ENCODE measurements at places on chromosomes 1 and 21.

DNA sequence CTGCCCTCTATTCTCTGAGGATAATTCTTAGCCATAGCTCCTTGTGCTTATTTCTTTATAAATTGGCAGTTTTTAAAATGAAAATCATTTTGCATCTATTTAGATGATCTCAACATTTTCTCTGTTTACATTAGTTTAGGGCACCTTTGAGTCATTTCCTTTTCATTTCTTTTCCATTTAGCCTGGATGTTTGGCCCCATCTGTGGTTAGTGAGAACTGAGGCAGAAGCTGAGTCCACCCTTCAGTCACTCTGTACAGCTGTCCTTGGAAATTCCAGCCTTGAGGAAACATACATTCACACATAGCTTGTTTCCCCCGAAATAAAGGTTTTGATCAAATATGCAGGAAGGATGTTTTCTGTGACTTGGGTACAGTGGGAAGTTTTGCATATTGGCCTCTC lies 123.7 kb downstream of the NTNG1 start:
- no peak for DNase-seq

- no peak for DNase-seq
These were observed 248.0 kb downstream of the PLPP3 start for GRCh38 chr1:56331207-56331891.

DNA sequence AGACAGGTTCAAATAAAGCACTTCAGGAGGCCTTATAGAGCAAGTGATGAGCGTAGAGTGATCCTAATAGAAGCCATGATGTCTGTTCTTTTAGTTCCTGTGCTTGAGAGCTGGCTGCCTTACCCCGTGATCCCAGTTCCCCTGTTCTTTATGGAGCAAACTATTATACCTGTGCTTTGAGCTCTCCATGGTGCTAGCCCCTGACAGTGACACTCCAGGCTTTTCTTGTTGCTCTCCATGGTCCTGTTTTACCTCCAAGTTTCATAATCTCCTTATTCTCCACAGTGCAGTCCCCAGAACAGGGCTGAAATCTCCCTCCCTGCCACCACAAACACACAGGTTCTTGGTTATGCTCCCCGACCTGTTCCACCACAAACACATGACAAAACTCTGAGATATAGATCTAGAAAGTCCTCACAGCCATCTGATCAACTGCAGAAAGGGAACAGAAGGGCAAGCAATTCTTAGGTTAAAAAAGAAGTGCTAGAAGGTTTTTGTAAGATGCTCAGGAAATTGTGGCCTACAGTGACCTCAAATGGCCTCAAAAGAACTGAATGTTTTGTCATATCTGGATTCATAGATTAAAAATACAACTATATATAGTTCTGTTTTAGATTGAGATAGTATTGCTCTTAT lies 6.0 kb downstream of the CADM3 start:
- no peak for DNase-seq

- DNase-seq, result no peak
These were observed 32.5 kb downstream of the PLEKHO1 start for GRCh38 chr1:150182247-150182646.

- no peak for DNase-seq
These were observed 158.1 kb upstream of the COA6 start for GRCh38 chr1:234214911-234215892.
